AML-193 (cell line): ENCODE measurements at places on chromosomes 1 and 21.

DNA sequence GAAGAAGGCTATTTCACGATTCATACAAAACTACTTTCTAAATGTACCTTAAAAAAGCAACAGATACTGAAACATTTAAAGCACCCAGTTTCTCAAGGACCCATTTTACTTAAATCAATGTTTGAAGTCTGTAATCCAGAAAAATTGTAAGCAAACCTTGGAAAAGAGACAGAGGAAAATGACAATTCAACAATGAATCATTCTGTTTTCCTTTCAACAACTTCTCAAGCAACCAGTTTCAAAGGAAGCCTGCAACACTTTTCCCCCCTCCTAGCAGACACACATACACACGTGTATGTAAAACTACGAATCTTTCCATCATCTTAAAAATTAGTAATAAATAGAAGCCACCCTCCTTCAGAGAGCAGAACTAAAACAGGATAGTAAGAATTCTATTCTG lies 1.2 kb downstream of the RERE start:
- DNase-seq, result no peak

DNA sequence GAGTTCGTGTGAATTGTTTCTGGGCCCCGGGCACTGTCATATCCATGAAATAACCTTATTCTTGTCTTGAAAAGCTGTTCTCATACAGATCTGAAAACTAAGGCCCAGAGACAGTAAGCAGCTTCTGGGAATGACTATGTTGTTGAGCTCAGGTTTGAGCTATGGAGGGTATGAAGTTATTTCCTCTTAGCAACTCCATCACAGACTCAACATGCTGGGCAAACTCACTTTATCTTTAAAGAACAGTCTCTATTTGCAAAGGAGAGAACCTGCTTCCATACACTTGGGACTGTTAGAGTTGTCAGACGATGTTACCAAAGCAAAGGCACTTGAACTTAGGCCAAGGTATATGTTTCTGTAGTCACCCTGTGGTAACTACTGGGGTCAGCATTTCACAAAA lies 90.0 kb downstream of the GPR88 start:
- DNase-seq, result no peak

DNA sequence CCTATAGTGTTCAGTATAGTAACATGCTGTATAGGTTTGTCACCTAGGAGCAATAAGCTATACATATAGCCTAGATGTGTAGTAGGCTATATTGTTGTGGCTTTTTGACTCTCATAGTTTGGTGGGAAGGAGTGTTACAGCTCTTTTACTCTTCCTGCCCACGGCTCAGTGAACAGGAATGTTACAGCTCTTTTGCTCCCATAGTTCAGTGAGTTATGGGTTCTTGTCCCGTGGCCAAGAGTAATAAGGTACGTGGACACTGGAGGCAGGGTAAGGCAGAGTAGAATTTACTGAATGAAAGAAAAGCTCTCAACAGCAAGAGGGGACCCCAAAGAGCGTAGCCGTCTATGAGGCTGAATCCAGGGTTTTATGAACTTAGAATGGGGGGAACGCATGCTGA lies 734.3 kb downstream of the ADGRL2 start:
- no peak for DNase-seq

- DNase-seq, result no peak
These were observed 283.1 kb downstream of the PLPP3 start for GRCh38 chr1:56295949-56296929.

DNA sequence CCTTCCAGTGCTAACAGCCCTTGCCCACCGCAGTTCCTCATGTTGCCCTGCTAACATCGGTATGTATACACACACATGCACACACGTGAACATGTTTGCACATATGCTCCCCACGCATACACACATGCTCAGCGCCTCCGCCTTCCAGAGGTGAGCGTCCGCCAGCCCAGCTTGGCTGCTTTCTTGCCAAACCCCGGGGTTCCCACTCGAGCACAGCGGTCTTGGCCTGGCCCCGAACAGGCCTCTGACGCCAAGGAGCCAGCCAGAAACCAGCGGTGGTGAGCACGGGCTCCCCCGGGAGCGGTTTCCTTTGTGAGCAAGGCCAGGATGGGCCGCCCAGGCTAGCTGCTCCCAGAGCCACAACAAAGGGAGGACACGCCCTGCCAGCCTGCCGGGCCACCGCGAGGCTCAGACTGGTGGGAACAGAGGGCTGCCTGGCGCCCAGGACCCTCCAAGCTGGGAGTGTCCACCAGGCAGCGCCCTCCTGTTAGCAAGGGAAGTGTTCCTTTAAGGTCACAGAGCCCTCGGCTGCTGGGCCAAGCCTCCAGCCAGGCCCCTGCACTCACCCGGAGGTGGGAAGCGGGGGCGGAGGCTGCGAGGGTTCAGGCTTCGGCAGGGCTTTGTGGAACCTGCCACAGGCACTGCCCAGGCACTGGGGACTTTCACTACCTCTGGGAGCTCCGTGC lies 65.4 kb downstream of the ALPL start:
- DNase-seq, result no peak

GRCh38 chr1:89198081-89198480 lies 661 bp downstream of the GBP4 start:
- no peak for DNase-seq

DNA sequence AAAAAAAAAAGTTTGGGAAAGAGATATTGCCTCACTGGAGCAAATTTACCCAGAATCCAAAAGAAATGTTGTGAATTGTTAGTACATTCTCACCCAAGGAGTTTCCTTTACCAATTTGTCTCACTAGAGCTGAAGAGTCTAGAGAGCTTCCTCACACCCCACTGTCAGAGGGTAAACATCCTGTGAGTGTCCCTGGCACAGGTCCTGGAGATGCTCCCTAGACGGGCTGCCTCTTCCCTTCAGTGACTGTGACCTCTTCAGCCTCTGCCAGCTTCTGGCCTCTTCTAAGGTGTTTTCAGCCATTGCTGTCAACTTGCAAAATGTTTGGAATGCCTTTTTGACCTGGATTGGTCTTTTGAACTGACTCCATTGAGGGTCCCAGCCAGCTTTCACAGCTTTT lies 159.4 kb downstream of the DHRS3 start:
- DNase-seq, result no peak

DNA sequence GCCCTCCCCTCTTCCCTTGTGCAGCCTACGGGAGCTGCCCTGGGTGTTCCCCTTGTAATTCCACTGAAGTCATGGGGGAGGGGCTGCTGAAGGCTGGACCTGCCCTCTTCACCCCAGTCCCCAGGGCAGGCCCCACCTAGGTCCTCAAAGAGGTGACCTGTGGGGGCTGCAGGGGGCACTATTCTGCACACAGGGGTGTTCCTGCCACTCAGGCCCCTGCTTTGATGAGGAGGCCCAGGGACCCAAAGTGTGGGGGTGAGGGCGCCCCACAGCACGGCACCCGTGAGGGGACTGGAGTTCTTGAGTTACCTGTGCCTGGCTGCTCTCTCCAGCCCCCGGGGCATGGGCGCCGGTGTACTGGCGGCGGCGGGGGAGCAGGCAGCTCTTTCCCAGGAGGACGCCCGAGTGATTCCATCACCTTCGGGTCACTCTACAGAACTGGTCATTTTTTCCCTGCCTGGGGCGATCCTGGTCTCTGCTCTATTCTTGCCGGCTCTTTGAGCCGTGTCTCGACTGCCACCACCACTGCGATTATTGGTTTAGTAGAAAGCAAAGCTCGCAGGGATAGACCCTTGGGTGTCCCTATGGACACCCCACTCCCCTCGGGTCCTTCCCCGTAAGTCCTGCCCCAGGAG lies 6.9 kb upstream of the PRDM16 start:
- no peak for DNase-seq

GRCh38 chr1:115654663-115655305 lies 13.0 kb downstream of the VANGL1 start:
- no peak for DNase-seq

GRCh38 chr1:21051177-21051825 lies 125.4 kb downstream of the EIF4G3 start:
- peak; percentile 23 for DNase-seq

- DNase-seq, result no peak
These were observed 359.2 kb upstream of the DPYD start for GRCh38 chr1:98280049-98280448.

DNA sequence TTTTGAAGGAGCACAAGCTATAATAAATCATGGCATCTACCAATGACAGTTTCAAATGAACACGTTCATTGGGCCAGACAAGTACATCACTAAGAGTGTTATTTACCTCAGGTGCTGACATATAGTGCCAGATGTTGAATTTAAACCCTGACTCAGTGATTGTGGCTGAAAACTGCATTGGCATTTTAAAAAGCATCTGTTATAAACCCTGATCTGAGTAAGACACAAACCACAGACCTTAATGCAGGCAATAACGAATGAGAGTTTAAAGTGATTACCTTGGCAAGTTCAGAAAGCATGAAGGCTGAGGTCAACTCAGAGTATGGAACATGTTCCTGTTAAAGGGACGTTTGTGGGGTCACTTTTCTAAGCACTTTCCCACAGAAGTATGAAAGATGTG lies 865.1 kb upstream of the TMPRSS15 start:
- DNase-seq, result no peak

DNA sequence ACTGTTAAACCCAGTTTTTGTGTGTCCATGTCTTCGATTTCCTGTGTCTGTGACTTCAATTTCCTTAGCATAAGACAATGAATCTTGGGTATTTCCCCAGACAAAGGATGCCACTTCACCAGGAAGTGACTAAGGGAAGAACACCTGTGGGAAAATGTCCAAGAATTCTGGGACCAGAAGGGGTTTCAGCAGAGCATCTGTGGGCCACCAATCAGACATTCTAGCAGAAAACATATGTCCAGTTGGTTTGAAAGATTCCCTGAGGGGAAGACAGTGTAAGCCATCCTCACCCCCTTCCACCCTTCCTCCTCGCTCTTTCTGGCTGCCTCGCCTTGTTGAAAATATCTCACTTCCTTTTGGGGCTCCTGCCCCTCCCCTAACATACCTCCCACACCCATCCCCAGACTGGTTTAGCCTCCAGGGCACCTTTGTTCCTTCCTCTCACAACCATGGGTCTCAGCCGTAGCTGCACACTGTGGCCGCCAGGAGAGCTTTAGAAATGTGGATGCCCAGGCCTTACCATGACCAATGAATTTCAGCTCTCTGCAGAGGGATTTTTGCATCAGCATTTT lies 25.5 kb upstream of the IFNAR1 start:
- DNase-seq, result peak; percentile 62

DNA sequence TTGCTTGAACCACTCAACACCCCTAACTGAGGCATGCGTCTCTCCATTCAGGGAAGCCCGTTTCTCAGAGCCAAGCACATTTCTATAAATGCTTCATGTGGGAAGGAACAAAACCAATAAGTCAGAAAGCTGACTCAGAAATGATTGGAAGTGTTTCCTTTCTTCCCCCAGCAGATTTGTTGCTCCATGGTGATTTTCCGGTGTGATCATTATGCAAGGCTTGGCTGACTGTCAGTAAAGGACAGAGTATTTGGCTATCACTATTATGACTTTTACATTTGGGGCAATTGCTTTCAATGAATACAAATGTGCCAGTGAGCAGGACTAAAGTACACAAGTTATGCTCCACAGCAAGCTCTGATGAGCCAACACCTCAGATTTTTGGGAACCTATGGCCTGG lies 53.3 kb upstream of the ZC3H11B start:
- no peak for DNase-seq

GRCh38 chr1:201371276-201371675 lies 6.2 kb downstream of the TNNT2 start:
- DNase-seq, result no peak
